Progenitor cell of endocrine pancreas (in vitro differentiated cells): ENCODE measurements at places on chromosomes 7 and 10. TPM values are rescaled to one million over a fixed set of nuclear protein-coding genes. Genes with fewer than 3 reads are reported as not detected.

DNA sequence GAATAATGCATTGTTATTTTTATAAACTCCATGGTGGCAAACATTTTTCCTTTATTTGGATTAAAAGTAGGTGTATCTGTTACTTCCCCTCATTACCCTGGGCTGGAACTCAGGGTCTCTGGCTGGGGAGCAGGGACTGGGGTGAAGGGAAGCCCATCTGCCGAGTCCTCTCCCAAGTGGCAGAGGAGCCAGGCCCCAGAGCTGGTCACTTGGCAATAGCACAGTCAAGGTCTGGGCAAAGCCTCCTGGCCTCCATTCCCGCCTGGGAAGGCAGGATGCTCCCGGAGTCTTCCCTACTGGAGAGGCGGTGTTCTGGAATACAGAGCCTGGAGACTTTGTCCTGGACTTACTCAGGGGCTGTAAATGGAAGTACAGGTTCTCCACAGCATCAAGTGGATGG, 76.2 kb downstream of the CDH23 start:
- H3K4me3 ChIP-seq: no peak overlapping the region
- H3K27ac ChIP-seq: no peak overlapping the region
- DNase-seq: no peak

GRCh38 chr10:112131346-112131745, 52.2 kb downstream of the GPAM start:
- DNase-seq: no peak
- no peak overlapping the region for H3K27ac ChIP-seq

DNA sequence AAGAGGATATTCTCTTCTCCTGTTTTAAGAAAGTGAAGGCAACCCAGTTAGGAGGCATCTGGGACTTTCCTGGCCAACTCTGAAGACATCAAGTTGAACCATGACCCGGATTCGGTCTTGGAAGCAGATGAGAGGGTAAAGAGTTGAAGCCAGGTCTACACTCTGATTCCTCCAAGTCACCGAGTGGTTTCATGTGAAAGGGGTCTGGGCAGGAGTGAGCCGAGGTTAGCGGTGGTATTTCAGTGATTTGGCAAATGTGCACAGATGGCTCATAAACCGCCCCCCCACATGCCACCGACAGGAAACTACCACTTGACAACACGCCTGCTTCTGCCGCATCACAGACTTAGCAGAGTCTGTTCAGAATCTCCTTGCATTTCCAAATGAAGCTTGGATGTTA, 11.4 kb upstream of the REPIN1 start:
- no peak overlapping the region for H3K4me3 ChIP-seq
- no peak for DNase-seq
- H3K27me3 ChIP-seq: peaks cover 5% of the 10 kb centered on the region
- H3K27ac ChIP-seq: no peak overlapping the region
- peaks cover 1% of the 10 kb centered on the region for H3K4me1 ChIP-seq

Gene NKX1-2
- total RNA-seq: not detected in 2 replicates

GRCh38 chr10:102777711-102778453, 34.1 kb downstream of the WBP1L start:
- H3K27ac ChIP-seq: peak overlapping the region; percentile 55
- H3K4me3 ChIP-seq: peak overlapping the region; percentile 19
- no peak for DNase-seq
- H3K4me1 ChIP-seq: peaks cover 60% of the 10 kb centered on the region
- H3K27me3 ChIP-seq: no peaks in the 10 kb centered on the region

DNA sequence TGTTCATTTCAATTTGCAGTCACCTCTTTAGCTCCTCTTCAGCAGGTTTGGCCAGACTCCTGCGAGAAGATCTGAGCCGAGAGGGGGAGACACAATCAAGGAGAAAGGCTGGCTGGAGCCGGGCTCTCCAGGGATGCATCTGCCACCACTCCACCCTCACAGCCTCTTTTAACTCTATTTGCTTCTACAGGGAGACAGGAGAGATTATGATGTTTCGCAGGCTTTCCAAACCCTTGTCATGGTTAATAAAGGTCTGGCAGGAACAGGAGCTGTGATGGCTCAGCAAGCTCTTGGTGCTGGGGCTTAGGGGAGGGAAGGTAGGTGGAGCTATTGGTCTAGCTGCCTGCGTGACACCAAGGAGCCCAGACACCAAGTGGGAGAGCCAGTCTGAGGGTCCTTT, 448.1 kb upstream of the PODXL start:
- no peak overlapping the region for H3K27ac ChIP-seq
- no peak overlapping the region for H3K4me3 ChIP-seq
- H3K4me1 ChIP-seq: peaks cover 12% of the 10 kb centered on the region
- peaks cover 2% of the 10 kb centered on the region for H3K36me3 ChIP-seq
- H3K27me3 ChIP-seq: no peaks in the 10 kb centered on the region

GRCh38 chr7:38694326-38694725, 63.2 kb upstream of the AMPH start:
- no peak overlapping the region for H3K27ac ChIP-seq
- no peaks in the 10 kb centered on the region for H3K36me3 ChIP-seq
- H3K27me3 ChIP-seq: no peaks in the 10 kb centered on the region

GRCh38 chr7:96548664-96549063, 161.0 kb downstream of the SEM1 start:
- H3K36me3 ChIP-seq: no peaks in the 10 kb centered on the region
- H3K27me3 ChIP-seq: no peaks in the 10 kb centered on the region
- DNase-seq: no peak
- H3K4me3 ChIP-seq: no peak overlapping the region
- no peak overlapping the region for H3K27ac ChIP-seq

GRCh38 chr7:77330169-77330882, 85.8 kb downstream of the GSAP start:
- no peaks in the 10 kb centered on the region for H3K27me3 ChIP-seq
- no peak overlapping the region for H3K27ac ChIP-seq
- no peaks in the 10 kb centered on the region for H3K4me1 ChIP-seq
- no peaks in the 10 kb centered on the region for H3K36me3 ChIP-seq
- no peak for DNase-seq
- H3K4me3 ChIP-seq: no peak overlapping the region

GRCh38 chr7:32177232-32177631, 107.0 kb upstream of the PDE1C start:
- no peak for DNase-seq
- no peak overlapping the region for H3K4me3 ChIP-seq

GRCh38 chr10:104054430-104054829, 31.2 kb downstream of the COL17A1 start:
- no peaks in the 10 kb centered on the region for H3K36me3 ChIP-seq
- no peak for DNase-seq
- no peak overlapping the region for H3K4me3 ChIP-seq
- H3K27ac ChIP-seq: no peak overlapping the region

DNA sequence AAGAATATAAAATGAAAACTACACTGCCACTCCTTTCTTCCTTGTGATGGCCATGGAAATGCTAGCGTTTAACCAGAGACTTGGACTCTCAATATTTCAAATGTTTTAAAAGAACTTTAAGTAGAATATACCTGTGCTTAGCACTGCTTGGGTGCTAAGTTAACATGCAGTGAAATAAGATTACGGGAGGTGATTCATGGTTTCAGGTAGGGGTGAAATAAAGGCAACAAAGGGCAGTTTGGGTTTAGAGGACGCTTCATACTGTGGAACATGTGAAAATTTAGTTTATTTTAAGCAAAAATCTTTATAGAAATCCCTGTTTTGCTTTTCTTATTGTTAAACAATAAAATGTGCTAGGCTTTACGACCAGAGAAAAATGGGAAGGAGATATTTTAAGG, 94.0 kb downstream of the PTPRZ1 start:
- DNase-seq: no peak
- H3K4me3 ChIP-seq: no peak overlapping the region
- H3K4me1 ChIP-seq: no peaks in the 10 kb centered on the region

- H3K4me3 ChIP-seq: no peak overlapping the region
- H3K36me3 ChIP-seq: no peaks in the 10 kb centered on the region
- H3K27ac ChIP-seq: no peak overlapping the region
- H3K4me1 ChIP-seq: peaks cover 3% of the 10 kb centered on the region
- DNase-seq: no peak
Measured at GRCh38 chr10:126422567-126422966, 34.3 kb upstream of the ADAM12 start.

Gene GRM3
- 0.98 and 1.4 TPM in 2 replicates for total RNA-seq

DNA sequence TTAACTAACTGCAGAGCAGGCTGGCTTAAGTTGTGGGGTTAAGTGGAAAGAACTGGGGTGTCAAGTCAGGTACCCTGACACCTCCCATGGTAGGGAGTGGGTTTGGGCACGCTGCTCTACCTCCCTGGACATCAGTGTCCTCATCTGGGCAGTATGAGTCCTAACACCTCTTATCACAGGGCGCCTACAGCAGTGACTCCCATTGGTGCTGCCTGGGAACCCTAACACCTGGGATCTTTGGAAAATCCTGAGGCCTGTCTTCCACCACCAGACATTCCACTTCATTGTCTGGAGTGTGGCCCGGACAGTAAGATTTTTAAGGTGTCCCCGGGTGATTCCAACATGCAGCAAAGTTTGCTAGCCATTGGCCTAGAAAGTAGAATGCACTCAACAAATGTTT, 239.1 kb downstream of the SKAP2 start:
- no peak for DNase-seq
- no peaks in the 10 kb centered on the region for H3K4me1 ChIP-seq
- no peak overlapping the region for H3K27ac ChIP-seq
- no peak overlapping the region for H3K4me3 ChIP-seq

DNA sequence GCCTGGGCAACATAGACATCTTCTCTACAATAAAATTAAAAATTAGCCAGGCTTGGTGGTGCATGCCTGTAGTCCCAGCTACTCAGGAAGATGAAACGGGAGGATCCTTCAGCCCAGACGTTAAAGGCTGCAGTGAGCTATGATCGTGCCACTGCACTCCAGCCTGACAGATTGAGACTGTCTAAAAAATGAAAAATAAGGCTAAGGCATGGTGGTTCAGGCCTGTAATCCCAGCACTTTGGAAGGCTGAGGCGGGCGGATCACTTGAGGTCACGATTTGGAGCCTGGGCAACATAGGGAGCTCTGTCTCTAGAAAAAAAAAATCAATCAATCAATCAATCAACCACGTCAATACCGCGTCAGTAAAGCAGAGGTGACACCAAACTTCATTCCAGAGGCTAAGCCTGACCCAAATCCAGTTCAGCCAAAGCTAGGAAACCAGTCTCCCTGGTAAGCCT, 31.1 kb downstream of the MRPS24 start:
- H3K27me3 ChIP-seq: no peaks in the 10 kb centered on the region
- H3K4me3 ChIP-seq: peak overlapping the region; percentile 57
- no peaks in the 10 kb centered on the region for H3K36me3 ChIP-seq
- H3K27ac ChIP-seq: peak overlapping the region; percentile 83

Gene SSMEM1
- not detected in 2 replicates for total RNA-seq

Gene GIGYF1
- 89.3 and 95.1 TPM in 2 replicates for total RNA-seq

- H3K27ac ChIP-seq: no peak overlapping the region
- no peaks in the 10 kb centered on the region for H3K36me3 ChIP-seq
- H3K27me3 ChIP-seq: peaks cover 90% of the 10 kb centered on the region
- peaks cover 6% of the 10 kb centered on the region for H3K4me1 ChIP-seq
- H3K4me3 ChIP-seq: peak overlapping the region; percentile 64
Measured at GRCh38 chr7:42227936-42228591, 8.9 kb downstream of the GLI3 start.

DNA sequence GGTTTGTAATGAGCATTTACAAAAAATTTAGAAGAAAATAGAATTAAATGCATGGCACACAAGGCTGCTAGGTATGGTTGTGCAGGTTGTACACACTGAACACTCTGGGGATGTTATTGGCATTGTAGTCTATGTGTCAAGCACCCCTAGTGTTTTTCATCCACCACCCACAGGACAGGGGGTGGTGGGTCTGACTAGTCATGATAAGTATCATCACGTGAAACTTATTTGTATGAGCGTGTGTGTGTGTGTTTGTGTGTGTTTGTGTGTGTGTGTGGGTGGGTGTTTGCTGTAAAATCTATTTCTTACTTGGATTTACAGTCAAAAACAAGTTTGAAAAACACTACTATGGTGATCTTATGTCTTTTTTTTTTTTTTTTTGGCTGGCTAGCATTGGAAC, 66.5 kb downstream of the MAP3K8 start:
- peaks cover 10% of the 10 kb centered on the region for H3K27me3 ChIP-seq
- H3K36me3 ChIP-seq: no peaks in the 10 kb centered on the region
- no peak for DNase-seq

Gene GRB10
- 58.4 and 62.7 TPM in 2 replicates for total RNA-seq

DNA sequence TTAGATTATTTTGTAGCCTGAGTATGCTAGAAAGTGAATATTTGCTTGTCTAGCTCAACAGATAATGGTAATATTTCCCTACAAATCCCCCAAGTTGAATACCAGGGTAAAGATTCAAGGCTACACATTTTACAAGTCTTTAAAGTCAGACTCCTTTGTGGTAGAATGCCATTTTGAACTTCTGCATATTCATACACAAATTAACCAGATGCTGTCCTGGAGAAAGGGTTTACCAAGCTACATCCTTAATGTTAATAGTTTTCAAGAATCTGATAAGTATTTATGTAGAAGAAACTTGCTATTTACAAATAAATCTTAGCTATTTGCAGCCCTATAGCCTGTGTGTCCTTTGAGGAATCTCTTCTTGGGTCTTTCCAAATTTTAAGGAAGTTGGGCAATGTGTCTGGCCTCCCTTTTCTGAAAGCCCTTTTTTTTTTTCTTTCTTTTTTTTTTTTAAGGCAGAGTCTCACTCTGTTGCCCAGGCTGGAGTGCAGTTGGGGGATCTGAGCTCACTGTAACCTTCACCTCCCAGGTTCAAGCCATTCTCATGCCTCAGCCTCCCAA, 82.6 kb downstream of the CPEB3 start:
- no peaks in the 10 kb centered on the region for H3K27me3 ChIP-seq
- no peak for DNase-seq
- H3K36me3 ChIP-seq: no peaks in the 10 kb centered on the region

- no peak overlapping the region for H3K27ac ChIP-seq
- no peaks in the 10 kb centered on the region for H3K36me3 ChIP-seq
- DNase-seq: no peak
- H3K4me3 ChIP-seq: no peak overlapping the region
- peaks cover 16% of the 10 kb centered on the region for H3K27me3 ChIP-seq
- H3K4me1 ChIP-seq: peaks cover 22% of the 10 kb centered on the region
Measured at GRCh38 chr10:86967481-86967941, 771 bp upstream of the ADIRF start.

- no peak for DNase-seq
- H3K27me3 ChIP-seq: no peaks in the 10 kb centered on the region
- H3K4me3 ChIP-seq: no peak overlapping the region
- H3K27ac ChIP-seq: no peak overlapping the region
Measured at GRCh38 chr10:125782616-125783015, 7.0 kb upstream of the MMP21 start.

DNA sequence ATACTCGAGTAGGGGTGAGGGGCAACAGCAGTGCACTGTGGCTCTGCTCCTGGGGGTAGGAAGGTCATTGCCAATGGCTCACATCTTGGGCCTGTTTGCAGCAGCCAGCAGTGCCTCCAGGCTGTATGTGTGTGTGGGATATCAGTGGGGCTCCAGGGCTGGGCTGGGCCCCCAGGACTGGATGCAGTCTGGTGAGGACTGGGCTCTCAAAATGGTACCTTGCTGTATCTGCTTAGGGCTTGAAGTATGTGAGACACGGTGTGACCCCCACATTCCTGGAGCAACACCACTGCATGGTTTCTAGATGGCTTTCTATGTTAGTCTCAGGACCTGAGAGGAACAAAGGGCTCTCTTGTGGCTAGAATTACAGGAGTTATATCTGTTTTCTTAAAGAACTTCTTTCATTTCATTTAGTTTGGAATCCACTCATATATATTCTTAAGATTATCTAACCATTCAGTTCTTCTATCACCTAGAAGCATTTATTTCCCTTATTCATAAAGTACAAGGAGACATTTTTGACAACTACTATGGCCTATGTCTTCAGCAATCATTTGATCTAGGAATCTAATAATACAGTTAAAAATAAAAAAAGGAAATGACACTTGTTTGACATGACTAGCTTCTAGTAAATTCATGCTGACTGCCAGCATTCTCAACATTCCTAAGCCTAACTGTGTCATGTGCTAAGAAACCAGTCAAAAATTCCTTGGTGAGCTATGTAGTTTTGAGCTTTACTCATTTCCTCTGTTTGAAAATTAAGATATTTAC, 443.2 kb upstream of the SEMA3A start:
- H3K36me3 ChIP-seq: peaks cover 8% of the 10 kb centered on the region
- H3K27me3 ChIP-seq: no peaks in the 10 kb centered on the region
- H3K27ac ChIP-seq: no peak overlapping the region
- peaks cover 7% of the 10 kb centered on the region for H3K4me1 ChIP-seq
- no peak for DNase-seq
